RWPE2 (cell line): ENCODE measurements at places on chromosomes 2 and 18.

- DNase-seq: no peak
Observed at GRCh38 chr2:68753318-68753717, 18.7 kb downstream of the ARHGAP25 start.

- no peak for DNase-seq
Observed at GRCh38 chr2:134425724-134426496, 172.0 kb downstream of the MGAT5 start.

GRCh38 chr2:202204855-202205254 lies 33.5 kb downstream of the SUMO1 start:
- no peak for DNase-seq

DNA sequence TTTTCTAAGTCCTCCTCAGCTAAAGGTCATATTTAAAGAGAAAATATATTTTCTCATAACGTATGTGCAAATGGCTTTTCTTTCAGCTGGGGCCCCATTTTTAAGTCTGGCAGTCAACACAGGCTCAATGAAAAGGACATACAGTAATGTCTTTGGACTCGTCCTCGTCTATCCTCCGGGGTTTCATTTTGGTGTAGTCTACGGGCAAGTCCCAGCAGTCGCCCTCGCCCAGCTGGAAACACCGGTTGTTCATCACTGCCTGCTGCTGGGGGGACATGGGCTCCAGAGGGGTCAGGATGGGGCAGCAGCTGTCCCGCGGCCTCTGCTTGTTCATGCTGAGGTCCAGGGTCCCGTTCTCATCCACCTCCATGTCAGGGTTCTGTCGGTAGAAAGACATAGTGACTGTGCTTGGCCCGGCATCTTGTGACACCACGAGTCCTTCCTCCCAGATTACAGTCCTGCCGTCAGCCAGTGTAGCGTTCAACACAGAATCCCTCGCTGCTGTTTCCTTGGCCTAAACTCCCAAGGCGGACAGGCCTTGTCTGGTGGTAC lies 144.9 kb upstream of the PXDN start:
- no peak for DNase-seq

GRCh38 chr2:233837694-233838229 lies 16.6 kb downstream of the HJURP start:
- no peak for DNase-seq

DNA sequence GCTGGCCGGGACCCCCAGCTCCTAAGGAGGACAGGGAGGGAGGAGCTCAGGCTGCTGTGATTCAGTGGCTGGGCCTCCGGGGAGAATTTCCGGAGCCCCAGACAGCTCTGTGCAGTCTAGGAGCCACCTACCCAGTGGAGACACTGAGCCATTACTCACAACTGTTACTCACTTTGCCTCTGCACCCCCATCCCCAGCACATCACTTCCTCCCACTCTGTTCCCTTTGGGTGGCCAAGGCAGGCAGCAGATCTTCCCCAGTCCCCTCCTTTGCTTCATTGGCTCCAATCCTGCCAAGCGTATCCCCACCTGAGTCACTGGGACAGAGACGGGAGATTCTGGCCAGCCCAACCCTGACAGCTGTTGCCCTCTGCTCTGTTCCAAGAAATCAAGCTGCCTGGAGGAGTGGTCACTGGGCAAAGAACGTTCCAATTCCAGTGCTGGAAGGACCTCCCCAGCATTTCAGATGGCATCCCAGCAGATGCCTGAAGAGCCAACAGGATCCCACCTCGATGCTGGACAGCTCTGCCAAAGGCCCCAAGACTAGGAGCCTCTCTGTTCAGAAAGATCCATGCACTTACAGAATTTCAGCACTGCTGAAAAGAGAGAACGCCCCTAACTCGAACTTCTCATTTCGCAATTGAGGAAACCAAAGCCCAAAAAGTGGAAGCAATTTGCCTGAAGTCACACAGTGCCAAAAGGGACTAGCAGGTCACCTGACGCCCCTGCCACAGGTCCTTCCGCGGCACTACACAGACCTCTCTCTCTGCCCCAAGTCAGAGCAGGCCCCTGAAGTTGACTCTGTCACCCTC lies 68.3 kb downstream of the TNS1 start:
- DNase-seq: peak; percentile 83

DNA sequence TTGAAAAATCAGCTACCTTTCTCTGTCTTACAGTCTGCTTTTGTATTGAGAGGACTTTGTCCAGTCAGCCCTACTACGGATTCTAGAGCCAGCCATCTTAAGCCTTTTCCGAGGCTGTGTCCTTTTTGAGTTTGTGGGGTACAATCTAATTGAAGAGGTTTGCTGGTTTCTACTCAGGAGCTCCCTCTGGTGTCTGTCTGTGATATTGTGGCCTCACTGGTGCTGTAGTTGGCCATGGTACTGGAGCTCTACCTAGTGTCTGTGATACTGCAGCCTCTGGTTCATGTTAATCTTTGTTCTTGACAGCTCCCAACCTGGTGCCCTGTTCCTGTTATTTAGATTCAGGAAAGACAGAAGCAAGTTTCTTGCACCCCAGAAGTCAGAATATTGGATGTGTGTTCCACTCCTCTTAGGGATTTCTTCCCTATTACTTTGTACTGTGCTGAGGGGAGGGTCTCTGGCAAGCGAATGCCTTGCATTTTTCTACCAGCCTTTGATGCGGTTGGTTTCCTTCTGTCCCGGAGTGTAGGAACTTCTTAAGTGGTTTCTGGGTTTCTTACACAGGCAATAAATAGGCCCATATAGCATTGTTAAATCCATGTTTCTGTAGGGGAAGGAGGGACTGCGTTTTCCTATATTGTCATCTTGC lies 78.5 kb downstream of the ACSL3 start:
- DNase-seq: no peak

GRCh38 chr18:45019469-45019868 lies 338.8 kb downstream of the SETBP1 start:
- no peak for DNase-seq

GRCh38 chr2:39099310-39099869 lies 21.5 kb downstream of the SOS1 start:
- DNase-seq: no peak

DNA sequence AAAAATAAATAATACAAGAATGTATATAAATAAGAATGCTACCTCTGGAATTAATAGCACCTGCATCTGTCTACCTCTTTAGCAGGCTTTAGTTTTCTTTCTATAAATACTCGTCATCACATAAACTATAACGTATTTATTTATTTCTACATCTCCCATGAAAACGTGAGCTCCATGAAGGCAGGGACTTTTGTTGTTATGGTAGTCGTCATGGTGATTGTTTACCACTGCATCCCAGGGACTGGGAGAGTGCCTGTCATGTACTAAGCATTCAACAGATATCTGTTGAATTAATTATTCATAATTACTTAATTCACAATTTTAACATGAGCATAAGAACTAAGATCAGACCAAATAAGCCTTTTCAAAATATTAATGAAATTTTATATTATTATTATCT lies 386.6 kb downstream of the NRXN1 start:
- DNase-seq: no peak

DNA sequence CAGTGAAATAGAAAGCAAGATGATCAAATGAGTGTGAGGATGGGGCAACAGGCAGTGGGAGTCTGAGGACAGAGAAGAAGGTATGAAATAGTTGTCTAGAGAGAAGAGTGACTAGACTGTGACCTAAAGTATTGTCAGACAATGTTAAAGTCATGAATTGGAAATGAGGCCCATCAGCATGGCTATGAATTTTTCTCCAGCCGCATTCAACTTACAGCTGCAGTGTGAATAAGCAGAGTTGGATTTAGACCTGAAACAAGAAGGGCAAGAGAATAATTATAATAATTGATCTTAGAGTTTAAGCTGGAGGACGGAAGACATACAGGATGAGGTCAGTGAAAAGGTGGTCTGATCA lies 4.2 kb upstream of the TSPYL6 start:
- no peak for DNase-seq

DNA sequence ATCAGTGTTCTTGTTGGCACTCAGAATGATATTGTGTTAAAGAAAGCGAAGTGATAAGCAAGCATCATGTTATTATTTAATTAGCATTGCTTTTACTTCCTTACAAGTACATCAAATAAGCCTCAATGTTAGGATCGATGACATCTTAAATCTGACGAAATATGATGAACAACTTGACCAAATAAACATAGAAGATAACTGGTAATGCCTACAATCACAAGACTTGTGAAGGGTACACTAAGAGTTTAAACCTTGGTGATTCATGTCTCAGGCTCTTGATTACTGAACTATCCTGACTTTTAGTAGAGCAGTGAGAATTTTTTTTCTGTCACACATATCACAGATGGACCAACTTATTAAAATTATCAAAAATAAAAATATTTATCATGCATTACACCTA lies 500.8 kb upstream of the ZEB2 start:
- DNase-seq: no peak

DNA sequence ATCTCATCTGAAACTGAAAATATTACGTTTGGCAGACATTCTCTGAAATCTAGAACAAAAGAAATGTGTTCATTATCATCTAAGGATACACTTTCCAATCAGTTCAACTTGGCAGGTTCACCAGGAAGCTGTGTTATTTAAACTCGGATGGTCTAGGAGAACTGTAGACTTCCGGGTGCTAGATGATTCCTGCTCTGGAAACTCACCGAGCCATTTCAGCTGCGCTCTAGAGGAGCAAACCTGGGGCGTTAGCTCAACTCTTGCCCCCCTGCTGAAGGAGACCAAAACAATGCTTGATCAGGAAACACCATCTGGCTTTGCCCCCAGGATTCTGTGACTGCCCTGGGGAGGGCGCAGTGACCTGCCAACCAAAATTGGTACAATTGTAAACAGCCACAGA lies 22.9 kb downstream of the MLPH start:
- no peak for DNase-seq

DNA sequence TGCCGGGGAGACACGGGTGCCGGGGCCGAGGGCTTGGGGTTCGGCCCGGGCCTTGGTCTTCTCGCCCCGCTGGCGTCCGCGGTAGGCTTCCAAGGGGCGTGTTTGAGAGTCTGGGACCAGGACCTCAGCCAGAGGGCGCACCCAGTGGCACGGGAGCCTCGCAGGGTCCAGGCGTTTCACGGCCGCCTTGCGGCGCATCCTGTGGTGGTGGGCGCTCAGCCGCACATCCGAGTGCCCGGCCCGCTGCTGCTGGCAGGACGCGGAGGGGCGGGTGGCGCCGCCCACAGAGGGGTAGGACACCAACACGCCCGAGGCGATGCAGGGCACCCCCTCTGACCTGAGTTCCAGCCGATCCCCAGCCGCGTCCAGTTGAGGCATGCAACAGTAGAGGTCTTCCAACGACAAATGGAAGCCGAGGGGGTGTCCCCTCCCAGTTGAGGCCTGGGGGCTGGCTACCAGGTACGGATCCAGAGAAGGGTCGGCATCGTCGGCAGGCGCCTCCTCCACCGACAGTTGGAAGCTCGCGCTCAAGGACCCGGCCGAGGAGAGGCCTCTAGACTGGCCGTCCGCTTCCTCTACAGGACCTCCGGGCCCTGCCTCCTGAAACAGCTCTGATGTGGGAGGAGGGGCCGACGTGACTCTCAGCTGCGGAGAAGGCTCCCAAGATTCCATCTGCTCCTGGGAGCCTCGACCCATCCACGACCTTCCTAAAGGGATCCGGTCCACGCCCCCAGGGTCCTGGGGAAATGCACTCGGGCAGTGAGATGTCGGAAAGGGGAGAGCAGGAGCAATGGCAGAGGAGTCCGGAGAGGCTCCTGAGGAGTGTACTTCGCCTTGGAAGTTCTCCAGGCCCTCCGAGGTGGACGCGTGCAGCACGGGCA lies 6.3 kb downstream of the C2orf81 start:
- no peak for DNase-seq

DNA sequence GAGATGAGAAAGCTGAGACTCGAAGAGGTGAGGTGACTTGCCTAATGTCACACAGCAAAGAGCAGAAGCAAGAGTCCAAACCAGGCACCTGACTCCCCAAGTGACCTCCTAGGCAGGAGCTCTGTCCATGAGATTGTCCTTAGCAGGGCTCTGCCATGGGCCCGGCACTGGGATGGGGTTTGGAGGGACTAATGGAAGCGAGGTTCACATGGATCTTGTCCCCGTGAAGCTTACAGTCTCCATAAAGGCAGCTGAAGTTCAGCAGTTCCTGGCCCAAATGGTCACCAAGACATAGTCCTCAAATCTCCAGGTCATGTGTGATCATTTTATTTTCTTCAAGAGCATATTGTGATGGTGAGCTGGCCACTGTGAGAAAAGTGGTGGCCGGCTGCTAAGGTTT lies 57.0 kb upstream of the AFF3 start:
- DNase-seq: no peak

DNA sequence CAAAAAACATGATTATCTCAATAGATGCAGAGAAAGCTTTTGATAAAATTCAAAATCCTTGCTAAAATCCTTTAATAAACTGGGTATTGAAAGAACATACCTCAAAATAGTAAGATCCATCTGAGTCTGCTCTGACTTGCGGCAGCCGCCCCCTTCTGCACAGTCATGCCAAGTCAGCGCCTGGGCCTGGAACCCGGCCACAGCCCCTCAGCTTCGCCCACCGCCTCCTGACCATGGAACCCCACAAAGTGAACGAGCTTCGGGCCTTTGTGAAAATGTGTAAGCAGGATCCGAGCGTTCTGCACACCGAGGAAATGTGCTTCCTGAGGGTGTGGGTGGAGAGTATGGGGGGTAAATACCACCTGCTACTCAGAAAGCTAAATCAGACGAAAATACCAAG lies 270.9 kb upstream of the TFPI start:
- no peak for DNase-seq
